ENCODE measurements at places on chromosomes 1 and 21. TPM values are rescaled to one million over a fixed set of nuclear protein-coding genes. Genes with fewer than 3 reads are reported as not detected.

UCK2 gene
- total RNA-seq, result 22.4 TPM

CCDC17 gene
- total RNA-seq, result 3.3 TPM

SLC27A3 gene
- total RNA-seq, result 22.9 TPM

TMEM240 gene
- total RNA-seq, result 1.3 TPM

GUCA2A gene
- total RNA-seq, result not detected

IFNLR1 gene
- 3.2 TPM for total RNA-seq

MASP2 gene
- total RNA-seq, result not detected

NDUFV3 gene
- total RNA-seq, result 25.0 TPM

DNA sequence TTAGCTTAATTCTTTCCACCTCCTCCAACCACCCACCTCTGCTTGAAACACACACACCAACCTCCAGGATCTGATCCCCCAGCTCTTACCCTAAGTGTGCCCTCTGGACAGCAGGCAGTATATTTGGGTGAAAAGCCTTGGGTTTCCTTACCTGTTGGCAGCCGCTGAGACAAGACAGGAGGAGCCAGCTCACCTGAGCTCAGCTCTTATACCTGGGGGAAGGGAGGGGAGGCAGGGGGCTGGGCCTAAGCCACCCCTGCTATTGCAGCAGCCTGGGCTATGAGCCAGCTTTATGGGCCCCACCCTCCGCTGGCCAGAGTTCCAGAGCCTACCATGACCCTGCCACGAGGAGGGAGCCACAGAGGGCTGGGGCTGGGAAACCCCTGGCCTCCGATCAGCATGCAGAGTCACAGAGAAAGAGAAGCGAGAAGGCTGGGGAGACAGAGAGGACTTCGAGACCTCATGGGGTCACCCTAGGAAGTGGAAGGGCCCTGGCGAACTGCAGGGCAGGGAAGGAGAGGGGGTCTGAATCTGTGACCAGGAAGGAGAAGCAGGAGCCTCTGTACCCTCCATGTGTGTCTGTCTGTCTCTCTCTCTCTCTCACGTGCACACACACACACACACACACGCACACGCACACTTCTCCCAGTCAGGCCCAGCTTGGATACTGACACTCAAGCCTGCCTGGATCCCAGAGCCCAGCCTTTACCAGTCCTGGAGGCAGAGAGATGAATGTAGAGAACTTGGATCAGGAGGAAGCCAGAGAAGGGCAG is at the start of gene S100A14:
Gene S100A14, minus strand, starts transcription at position 182 of the 773 bp plus-strand sequence. CDS start 467 bp downstream, outside the sequence.
- H3K27me3 ChIP-seq, result no peaks in the 10 kb centered on the region
- H3K27ac ChIP-seq, result peak within 1 kb of the TSS; percentile 55
- no peak within 1 kb of the TSS for H3K4me3 ChIP-seq
- peaks cover 7% of the 10 kb centered on the region for H3K4me1 ChIP-seq

- peaks cover 11% of the 10 kb centered on the region for H3K4me1 ChIP-seq
- H3K36me3 ChIP-seq, result no peaks in the 10 kb centered on the region
- no peak for DNase-seq
- no peak overlapping the region for H3K27ac ChIP-seq
Observed at GRCh38 chr1:21904704-21905520, 32.2 kb downstream of the HSPG2 start.

DNA sequence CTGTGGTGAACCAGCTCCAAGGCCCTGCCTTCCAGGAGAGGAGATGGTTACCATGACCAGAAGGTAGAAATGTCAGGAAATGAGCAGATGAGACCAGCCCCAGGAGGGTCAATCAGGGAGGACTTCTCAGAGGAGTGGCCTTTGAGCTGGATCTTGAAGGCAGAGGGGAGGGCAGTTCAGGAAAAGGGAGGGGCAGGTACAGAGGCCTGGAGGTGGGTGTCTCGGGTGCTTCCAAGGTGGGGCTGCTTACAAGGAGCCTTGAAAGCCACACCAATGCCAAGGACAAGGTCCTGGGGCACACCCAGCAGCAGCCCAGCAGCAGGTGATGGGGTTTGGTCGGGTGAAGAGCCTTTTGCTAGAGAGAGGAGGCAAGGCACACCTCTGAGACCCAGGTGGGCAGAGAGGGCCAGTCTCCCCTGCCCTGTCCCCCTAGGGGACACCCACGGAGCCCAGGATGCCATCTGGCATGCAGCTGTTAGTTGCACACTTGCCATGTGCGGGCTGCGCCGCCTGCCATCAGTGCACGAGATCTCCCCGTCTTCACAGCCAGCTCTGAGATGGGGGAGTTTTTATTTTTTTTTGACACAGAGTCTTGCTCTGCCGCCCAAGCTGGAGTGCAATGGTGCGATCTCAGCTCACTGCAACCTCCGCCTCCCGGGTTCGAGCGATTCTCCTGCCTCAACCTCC is 18.5 kb downstream of the SLC66A1 start:
- H3K4me1 ChIP-seq, result no peaks in the 10 kb centered on the region
- peak overlapping the region; percentile 50 for H3K27ac ChIP-seq
- DNase-seq, result no peak
- H3K36me3 ChIP-seq, result no peaks in the 10 kb centered on the region

DNA sequence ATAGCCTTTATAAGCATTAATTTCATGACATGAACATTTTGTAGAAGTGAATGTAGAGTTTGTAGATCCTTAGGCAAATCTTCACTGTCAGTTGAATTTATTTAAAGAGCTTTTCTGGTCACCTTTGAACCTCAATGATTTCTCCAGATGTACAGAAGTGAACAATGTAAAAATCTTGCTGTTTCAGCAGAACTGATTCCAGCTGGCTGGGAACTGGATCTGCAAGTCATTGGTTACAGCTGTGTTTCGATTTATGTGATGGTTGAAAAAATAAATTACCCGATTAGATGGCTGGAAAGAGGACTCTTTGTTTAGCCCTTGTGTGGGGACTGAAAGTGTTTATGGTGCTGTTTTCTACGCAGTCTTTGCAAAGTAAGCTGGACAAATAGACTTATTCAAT is 849.8 kb downstream of the USP25 start:
- H3K27ac ChIP-seq, result no peak overlapping the region
- H3K4me1 ChIP-seq, result no peaks in the 10 kb centered on the region
- DNase-seq, result no peak
- no peak overlapping the region for H3K4me3 ChIP-seq
- no peaks in the 10 kb centered on the region for H3K27me3 ChIP-seq

GRCh38 chr21:44925378-44925755 is 4.7 kb upstream of the ITGB2 start:
- H3K4me3 ChIP-seq, result peak overlapping the region; percentile 18
- H3K36me3 ChIP-seq, result peaks cover 21% of the 10 kb centered on the region
- DNase-seq, result peak; percentile 47
- peak overlapping the region; percentile 89 for H3K27ac ChIP-seq
- peaks cover 89% of the 10 kb centered on the region for H3K4me1 ChIP-seq

DNA sequence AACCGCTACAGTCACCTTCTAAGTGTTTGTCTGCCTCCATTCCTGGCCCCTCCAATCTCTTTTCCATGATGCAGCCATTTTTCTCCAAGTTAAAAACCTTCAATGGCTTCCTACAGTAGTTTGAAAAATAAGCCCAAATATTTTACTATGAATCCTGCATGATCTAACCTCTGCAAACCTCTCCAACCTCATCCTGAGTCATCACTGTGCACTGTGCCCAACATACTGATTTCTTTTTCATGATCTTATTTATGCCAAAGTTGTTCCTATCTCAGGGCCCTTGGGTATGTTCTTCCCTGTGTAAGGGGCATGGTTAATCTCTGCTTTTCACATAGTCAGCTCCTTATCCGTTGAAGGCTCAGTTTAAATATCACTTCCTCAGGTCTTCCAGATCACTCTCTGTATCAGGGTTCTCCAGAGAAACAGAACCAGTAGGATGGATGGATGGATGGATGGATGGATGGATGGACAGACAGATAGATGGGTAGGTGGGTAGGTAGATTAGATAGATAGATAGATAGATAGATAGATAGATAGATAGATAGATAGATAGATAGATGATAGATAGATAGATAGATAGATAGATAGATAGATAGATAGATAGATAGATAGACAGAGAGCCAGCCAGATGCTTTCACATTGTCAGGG is 18.1 kb upstream of the PTPN14 start:
- no peak overlapping the region for H3K27ac ChIP-seq
- H3K4me3 ChIP-seq, result no peak overlapping the region
- no peaks in the 10 kb centered on the region for H3K4me1 ChIP-seq
- no peak for DNase-seq
- no peaks in the 10 kb centered on the region for H3K27me3 ChIP-seq

GRCh38 chr21:39715804-39716397 is 29.1 kb upstream of the IGSF5 start:
- no peaks in the 10 kb centered on the region for H3K4me1 ChIP-seq
- no peaks in the 10 kb centered on the region for H3K36me3 ChIP-seq
- peaks cover 5% of the 10 kb centered on the region for H3K27me3 ChIP-seq
- H3K27ac ChIP-seq, result no peak overlapping the region
- peak; percentile 57 for DNase-seq

DNA sequence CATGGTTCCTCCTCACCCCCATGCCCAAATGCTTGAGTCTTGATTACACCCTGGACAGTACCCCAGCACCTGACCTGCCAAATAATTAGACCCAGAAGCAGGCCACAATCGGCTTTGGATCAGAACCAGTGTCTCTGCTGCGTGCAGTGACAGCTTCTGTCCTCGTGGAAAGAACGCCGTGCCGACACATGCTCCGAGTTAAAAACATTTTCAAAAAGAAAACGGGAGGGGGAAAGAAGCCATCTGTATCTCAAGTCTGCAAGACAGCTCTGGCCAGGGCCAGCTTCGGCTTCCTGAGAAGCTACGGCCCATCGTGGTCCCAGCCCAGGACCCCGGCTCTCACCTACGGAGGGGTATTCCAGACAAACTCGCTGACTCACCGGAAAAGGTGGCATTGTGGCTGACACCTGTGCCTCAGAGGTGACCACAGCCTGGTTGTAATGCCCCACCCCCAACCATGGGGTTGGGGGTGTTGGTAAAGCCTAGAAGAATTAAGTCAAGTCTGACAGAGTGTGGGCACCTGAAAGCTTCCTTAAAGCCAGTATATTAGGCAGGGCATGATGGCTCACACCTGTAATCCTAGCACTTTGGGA is 25.8 kb downstream of the SSBP3 start:
- DNase-seq, result no peak
- H3K27ac ChIP-seq, result no peak overlapping the region
- H3K4me1 ChIP-seq, result peaks cover 61% of the 10 kb centered on the region
- H3K4me3 ChIP-seq, result no peak overlapping the region
- no peaks in the 10 kb centered on the region for H3K27me3 ChIP-seq

DNA sequence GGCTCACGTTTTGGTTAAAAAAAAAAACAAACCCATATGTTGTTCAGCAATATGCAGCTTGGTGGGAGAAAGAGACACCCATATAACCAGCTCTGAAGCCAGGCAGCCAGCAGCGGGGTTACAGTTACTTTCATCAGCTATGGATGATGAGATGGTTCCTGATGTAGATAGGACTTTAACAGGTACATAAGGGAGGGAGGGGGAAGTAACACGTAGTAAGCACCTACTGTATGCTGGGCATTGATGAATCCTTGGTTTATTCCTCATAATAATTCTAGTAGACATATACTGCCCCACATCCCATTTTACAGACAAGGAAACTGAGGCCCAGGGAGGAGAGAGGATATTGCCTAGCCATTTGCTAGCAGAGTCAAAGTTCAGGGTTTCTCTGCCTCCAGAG is 2.0 kb downstream of the SLC1A7 start:
- no peaks in the 10 kb centered on the region for H3K4me1 ChIP-seq
- DNase-seq, result no peak
- no peaks in the 10 kb centered on the region for H3K27me3 ChIP-seq
- H3K36me3 ChIP-seq, result peaks cover 3% of the 10 kb centered on the region
- no peak overlapping the region for H3K27ac ChIP-seq

- peaks cover 12% of the 10 kb centered on the region for H3K27me3 ChIP-seq
- no peak for DNase-seq
- no peak overlapping the region for H3K27ac ChIP-seq
Observed at GRCh38 chr1:168821434-168821833, 92.4 kb upstream of the DPT start.

- no peaks in the 10 kb centered on the region for H3K27me3 ChIP-seq
- H3K4me1 ChIP-seq, result peaks cover 57% of the 10 kb centered on the region
- peak overlapping the region; percentile 46 for H3K27ac ChIP-seq
Observed at GRCh38 chr1:156484480-156485058, 16.0 kb downstream of the MEF2D start.

- H3K27me3 ChIP-seq, result peaks cover 4% of the 10 kb centered on the region
- H3K4me1 ChIP-seq, result no peaks in the 10 kb centered on the region
- no peaks in the 10 kb centered on the region for H3K36me3 ChIP-seq
- no peak overlapping the region for H3K27ac ChIP-seq
- no peak for DNase-seq
Observed at GRCh38 chr1:168958562-168959289, 147.8 kb upstream of the ATP1B1 start.

All from activated CD4-positive, alpha-beta T cell treated with anti-CD3 and anti-CD28 coated beads, Interleukin-2, amount 10 ng/mL, durations not matched to agents 7 days and 5 days (primary cell).